ENCODE measurements at places on chromosomes 1 and 21.

DNA sequence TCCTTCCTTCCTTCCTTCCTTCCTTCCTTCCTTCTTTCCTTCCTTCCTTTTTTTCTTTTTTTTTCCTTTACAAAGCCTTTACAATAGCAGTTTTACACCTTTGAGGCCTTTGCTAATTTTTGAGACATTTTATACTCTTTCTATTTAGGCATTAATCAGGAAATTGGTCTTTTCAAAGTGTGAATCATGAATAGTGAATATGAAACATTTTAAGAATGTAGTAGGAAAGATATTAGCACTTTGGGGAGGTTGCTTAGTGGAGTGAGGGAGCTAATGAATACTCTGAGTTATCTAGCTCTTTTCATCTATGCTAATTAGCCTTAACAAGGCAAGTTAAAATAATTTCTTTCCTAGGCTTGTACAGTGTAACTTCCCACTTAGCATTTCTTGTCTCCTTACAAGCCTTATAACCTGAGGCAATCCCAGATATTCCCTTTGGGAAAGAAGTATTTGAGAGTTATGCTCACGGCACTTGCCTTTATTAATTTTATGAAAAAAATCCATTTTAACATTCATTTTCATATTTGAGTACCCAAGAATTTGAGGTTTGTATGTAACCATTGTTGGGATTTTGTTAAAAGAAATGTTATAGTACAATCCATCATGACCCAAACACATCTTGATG is 122.6 kb downstream of the NTNG1 start:
- DNase-seq, result no peak

- DNase-seq, result peak; percentile 47
Measured at GRCh38 chr21:37032877-37033471, 26.5 kb downstream of the RIPPLY3 start.

GRCh38 chr1:86410879-86411278 is 13.1 kb upstream of the CLCA2 start:
- DNase-seq, result no peak

DNA sequence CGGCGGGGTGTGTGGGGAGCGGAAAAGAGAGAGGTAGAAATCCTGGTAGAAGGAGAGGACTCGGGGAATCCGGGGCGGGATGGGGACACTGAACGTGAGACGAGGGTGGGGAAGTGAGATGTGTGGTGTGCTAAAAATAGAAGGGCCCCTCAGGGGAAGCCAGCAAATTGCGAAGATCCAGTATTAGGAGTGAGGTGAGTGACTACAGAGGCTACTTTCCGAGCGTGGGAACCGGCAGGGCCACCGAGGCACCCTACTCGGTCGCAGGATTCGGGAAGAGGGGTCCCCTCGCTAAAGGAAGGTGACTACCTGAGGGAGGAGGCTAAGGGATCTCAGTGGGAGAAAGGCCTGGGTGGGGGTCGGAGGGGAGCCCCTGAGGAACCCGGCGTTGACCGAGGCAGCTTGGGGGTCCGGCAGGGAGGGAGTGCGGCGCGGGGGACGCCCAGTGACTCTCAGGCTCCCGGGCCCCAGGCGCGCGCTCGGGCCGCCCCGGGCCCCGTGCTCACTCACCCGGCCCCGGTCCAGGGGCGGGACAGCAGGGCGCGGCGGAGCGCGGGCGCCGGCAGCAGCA is 318 bp downstream of the ALDH4A1 start:
- no peak for DNase-seq

- no peak for DNase-seq
Measured at GRCh38 chr1:169346036-169346589, 21.5 kb downstream of the NME7 start.

DNA sequence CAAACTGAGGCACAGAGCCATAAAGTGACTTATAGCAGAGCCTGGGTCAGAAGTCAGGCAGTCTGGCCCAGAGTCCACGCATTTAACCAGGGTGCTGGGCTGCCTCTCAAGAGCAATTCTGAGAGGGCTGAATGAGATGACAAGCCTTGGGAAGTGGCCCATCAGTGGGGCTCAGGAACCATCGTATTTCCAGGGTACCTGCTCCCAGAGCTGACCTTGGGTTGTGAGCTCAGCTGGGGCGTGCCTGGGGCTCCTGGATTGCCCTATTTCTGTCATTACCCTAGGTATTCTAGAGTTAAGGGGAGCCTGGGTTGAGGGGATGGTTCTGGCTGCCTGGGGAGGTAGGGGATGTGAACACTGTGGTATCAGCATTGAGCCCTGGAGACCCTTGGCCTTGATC is 49.4 kb downstream of the LGR6 start:
- DNase-seq, result no peak

DNA sequence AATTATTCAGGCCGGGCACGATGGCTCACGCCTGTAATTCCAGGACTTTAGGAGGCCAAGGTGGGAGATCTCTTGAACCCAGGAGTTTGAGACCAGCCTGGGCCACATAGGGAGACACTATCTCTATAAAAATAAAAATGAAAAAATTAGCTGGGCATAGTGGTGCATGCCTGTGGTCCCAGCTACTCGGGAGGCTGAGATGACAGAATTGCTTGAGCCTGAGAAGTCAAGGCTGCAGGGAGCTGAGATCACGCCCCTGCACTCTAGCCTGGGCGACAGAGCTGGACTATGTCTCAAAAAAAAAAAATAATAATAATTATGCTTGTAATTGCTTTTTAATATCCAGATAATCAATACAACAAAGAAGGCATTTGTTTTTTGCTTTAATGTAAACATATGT is 91.3 kb downstream of the RIPK4 start:
- no peak for DNase-seq

- DNase-seq, result peak; percentile 54
Measured at GRCh38 chr1:6041432-6042062, 4.1 kb upstream of the KCNAB2 start.

DNA sequence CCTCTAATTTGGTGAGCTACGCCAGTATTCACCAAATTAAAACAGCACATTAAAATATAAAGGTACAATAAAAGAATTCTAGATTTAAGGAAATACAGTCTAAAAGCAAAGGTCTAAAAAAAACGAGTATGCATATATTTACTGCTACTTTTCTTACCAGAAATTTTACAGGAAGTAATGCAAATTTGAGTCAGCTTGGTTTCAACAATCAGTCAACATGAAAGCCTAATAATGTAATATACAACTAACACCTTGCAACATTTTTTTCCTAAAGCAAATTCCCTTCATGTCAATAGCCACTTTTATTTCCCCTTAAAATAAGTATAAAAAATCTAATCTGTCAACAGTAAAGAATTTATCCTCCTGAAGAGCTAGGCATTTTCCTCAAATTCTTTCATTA is 11.9 kb downstream of the PTP4A2 start:
- no peak for DNase-seq

DNA sequence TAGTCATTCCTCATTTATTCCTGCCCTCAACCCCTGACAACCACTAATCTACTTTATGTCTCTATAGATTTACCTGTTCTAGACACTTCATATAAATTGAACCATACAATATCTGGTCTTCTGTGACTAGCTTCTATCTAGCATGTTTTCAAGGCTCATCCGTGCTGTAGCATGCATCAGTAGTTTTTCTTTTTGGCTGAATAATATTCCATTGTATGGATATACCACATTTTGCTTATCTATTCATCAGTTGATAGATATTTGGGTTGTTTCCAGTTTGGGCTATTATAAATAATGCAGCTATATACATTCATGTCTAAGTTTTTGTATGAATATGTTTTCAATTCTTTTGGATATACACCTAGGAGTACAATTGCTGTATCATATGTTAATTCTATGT is 101.5 kb downstream of the HFM1 start:
- no peak for DNase-seq

DNA sequence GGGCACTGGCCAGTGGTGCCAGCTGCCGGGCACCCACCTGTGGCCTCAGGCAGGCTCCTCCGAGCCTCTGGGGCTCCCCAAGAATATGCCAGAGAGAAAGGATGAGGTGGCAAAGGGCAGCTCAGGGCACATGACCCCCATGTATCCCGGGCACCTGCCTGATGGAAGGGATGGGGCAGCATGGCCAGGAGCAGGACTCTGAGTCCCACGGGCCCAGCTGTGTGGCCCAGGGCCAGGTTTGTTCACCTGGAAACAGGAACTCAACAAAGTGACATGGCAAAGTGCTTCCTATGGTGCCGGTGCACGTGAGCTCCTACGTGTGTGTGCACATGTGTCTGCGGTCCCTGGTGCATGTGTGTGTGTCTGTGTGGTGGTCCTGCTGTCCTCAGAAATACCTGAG is 9.5 kb upstream of the GPR153 start:
- DNase-seq, result no peak

- DNase-seq, result peak; percentile 27
Measured at GRCh38 chr1:67339623-67340343, 32.1 kb downstream of the IL12RB2 start.

GRCh38 chr1:206835186-206835585 is 30.2 kb upstream of the IL20 start:
- DNase-seq, result no peak

GRCh38 chr1:167996266-167996665 is 59.4 kb upstream of the MPC2 start:
- no peak for DNase-seq

DNA sequence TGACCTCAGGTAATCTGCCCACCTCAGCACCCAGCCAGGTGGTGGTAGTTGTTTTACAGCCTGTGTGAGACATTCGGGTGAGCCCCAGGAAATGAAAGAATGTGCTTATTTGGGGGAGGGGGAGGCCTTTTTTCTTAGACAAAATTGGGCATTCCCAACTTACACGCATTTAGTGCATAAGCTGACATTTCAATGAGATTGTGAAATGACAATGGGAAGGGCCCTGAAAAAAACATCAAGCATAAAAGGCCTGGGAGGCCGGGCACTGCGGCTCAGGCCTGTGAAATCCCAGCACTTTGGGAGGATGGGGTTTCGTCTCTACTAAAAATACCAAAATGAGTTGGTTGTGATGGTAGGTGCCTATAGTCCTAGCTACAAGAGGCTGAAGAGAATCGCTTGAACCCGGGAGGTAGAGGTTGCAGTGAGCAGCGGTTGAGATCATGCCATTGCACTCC is 5.0 kb downstream of the GAS5 start:
- DNase-seq, result no peak

DNA sequence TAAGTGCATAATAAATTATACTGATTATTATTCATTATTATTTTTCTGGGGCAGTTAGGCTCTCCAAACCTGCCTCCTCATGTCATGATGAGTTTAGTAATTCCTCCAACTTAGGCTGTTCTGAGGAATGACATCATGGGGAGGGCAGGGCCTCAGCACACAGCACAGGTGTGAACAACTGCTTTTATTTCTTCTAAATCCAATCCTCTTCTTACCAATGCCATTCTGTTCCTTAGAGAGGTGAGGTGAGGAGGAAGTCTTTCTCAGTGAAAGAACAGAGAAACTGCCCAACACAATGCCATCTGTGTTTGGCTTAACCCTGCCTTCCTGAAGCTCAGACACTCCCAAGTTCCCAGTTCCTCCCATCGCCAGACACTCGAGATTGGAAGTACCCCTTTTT is 45.4 kb upstream of the WASF2 start:
- no peak for DNase-seq

- no peak for DNase-seq
Measured at GRCh38 chr1:160363010-160363409, 3.9 kb upstream of the NHLH1 start.

GRCh38 chr1:162538815-162539431 is 22.6 kb upstream of the UAP1 start:
- DNase-seq, result peak; percentile 26

- no peak for DNase-seq
Measured at GRCh38 chr1:36906555-36906954, 127.8 kb downstream of the GRIK3 start.

- DNase-seq, result no peak
Measured at GRCh38 chr1:22562584-22563583, at the start of gene EPHA8. Gene EPHA8, plus strand, starts transcription at chr1:22563489. Its CDS starts 147 bp downstream, at chr1:22563636.

- no peak for DNase-seq
Measured at GRCh38 chr1:32073299-32074229, 825 bp downstream of the TMEM39B start.

- no peak for DNase-seq
Measured at GRCh38 chr21:39881661-39882060, 14.4 kb downstream of the PCP4 start.

DNA sequence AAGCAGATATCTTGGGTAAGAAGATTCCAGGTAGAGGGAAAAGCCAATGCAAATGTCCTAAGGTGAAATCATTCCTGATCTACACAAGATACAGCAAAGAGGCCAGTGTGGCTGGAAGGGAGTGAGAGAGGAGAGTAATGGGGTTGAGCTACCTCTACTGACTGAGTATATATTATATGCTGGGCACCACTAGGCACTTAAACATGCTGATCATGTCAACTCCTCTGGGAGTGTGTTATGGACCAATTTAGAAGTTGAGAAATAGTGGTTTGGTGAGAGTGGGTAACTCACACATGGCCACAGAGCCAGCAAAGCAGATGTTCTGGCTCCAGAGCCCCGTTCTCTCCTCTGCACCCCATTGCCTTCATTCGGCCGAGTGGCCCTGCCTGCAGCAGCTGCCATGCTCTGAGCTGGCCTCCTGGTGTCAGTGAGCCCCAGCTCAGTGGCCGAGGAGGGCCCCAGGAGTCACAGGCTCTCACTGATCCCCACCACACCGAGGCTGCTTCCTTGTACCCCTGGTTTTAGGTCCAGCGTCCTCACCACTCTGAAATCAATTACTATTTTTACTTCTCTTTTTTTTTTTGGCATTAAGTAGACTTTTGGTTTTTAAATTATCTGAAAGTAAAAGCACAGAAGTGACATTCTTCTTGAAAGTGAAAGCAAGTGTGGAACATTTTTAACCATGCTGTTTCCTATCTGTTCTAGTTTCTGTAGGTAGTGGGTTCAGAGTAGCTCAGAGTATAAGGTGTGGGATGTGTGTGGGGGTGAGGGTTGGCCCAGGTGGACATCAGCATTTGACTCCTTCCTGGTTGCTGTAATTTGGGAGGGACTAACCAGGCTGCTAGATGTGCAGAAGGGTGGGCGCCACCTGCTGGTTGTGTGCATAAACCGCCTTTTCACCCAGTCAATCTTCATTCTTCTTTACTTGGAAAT is 45.8 kb upstream of the CRNN start:
- DNase-seq, result peak; percentile 42

DNA sequence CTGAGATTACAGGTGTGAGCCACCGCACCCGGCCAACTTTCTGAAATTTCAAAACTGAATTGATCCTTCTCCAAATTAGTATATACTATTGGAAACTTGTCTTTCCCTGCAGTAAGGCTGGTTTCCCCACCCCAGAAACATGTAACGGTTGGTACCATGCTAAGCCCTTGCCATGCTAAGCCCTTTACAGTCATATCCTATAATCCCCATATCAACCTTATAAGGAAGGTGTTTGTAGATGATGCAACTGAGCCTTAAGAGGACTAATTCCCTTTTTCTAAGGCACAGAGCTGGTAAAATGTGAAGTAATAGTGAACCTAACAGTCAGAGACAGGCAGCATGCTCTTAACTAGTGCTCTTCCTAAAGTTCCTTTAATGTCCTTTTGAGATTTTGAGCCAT is 413.7 kb downstream of the DISC1 start:
- DNase-seq, result no peak

DNA sequence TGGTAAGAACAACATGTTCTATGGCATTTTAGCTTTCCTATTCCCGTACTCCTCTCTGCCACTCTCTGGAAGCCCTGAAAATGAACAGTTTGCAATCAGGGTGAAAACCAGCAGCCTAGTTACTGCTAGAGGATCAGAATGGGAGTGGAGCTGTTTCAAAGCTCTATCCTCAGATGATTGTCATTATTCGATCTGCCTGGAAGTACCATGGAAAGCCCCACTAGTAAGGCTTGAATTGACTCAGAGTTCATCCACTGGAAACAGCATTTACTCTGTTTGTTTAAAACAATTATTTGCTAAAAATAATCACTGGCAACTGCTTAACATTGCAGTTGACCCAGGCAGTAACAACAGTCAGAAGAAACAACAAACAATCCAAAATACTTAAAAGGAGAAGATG is 91.2 kb downstream of the USH2A start:
- no peak for DNase-seq

- DNase-seq, result no peak
Measured at GRCh38 chr1:7405844-7406500, 365.1 kb upstream of the VAMP3 start.

Data from H54 (cell line).